MV-4-11 (cell line): ENCODE measurements at places on chromosomes 4 and X.

- DNase-seq: peak; percentile 70
Observed at GRCh38 chr4:48173056-48173991, 39.3 kb upstream of the TXK start.

GRCh38 chrX:110435196-110435595 lies 76.5 kb downstream of the RTL9 start:
- DNase-seq: no peak

GRCh38 chr4:122674371-122674770 lies 53.5 kb upstream of the IL21 start:
- DNase-seq: no peak

DNA sequence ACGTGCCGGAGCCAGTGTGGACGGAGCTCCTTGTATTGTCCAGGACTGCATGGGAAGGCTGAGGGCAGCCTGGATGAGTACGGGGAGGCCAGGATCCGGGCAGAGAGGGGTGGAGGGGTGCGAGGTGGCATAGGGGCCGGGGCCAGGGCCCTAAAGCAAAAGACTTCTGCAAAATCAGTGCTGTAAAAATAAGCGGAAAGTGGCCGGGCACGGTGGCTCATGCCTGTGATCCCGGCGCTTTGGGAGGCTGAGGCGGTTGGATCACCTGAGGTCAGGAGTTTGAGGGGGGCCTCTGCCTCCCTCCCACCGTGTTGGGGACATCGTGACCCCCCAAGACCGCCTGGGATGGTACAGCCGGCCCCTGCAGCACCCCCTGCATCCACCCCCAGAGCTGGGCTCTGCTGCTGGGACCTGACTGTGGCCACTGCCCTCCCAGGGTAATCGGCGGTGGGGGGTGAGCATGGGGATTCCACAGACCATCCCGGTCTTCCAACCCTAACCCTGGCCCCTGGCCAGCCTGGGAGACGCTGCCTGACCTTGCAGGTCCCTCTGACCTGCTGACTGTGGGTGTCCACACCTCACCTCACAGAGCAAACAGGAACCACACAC lies 23.4 kb upstream of the PLCXD1 start:
- DNase-seq: no peak

- peak; percentile 81 for DNase-seq
Observed at GRCh38 chr4:15690020-15690809, 8.6 kb downstream of the FAM200B start.

- no peak for DNase-seq
Observed at GRCh38 chrX:135437867-135438733, 16.4 kb downstream of the SMIM10L2A start.

DNA sequence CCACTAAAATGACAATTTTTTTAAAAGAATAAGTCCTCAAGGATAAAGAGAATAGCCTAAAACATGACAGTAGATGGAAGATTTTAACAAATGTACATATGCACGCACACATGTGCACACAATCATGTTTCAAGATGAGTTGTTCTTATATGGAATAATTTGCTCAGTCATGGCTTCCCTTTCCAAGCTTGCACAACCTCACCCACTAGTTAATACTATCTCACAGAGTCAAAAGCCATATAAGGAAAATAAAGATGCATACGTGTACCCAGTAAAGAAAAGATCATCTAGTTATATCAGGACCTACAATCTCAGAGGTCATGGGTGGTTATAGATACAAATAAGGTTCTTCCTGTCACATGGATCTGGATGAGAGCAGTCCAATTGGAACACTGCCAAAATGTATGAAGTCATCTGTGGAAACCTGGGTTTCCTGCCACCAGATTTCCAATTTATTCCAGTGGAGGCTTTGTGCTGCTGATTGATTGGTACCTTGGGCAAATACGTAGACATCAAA lies 56.1 kb downstream of the FAM13A start:
- DNase-seq: peak; percentile 30

GRCh38 chrX:63920875-63921274 lies 135.9 kb upstream of the ARHGEF9 start:
- DNase-seq: peak; percentile 60

DNA sequence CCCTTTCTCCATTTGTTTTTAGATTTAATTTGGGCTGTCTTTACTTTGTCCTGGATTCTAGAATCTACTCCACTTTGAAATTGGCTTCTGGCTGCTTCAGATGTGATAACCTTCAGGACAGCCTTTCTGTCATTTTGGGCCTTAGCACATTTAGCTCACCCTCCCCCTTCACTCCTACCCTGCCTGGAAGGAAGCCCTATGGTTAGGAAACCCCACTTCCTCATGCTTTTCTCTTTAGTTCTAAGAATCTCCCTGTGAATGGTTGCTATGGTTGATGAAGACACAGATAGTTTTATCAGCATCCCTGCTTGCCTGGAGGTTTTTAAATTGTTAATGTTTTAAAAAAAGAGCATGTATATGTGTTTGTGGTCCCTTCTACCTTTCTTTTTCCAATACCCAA lies 100.7 kb upstream of the PTPN13 start:
- DNase-seq: peak; percentile 71

GRCh38 chr4:94540476-94540875 lies 88.7 kb downstream of the PDLIM5 start:
- no peak for DNase-seq

GRCh38 chr4:168679819-168680218 lies 183.0 kb downstream of the PALLD start:
- DNase-seq: no peak

- no peak for DNase-seq
Observed at GRCh38 chr4:54229631-54230483, 764 bp downstream of the PDGFRA start.

DNA sequence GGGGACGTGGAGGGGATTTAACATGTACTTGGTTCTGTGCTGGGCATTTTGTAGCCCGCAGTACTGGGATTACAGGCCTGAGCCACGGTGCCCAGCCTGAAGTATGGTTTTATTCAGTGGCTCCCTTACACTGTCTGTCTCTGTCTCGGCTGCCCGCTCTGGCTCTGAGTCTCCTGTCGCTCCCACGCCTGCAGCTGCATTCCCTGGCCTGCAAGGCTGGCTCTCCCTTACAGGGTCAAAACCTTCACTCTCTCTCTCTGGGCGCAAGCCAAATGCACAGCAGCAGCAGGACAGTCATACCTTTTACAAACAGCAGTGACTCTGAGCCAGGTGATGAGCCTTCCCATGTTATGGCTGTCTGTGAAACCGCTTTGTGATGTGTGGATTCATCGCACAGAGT lies 72.1 kb downstream of the HTRA3 start:
- DNase-seq: no peak

DNA sequence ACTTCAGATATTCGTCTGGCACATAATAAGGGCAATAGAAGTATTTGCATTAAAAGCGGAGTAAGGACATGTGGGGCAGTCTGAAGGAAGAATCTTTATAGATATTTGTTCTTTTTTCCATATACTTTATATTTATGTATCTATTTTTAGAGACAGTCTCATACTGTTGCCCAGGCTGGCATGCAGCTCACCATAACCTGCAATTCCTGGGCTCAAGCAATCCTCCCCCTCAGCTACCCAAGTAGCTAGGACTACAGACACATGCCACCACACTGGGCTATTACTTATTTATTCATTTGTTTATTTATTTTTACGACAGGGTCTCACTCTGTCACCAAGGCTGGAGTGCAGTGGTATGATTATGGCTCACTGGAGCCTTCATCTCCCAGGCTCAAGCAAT lies 16.7 kb upstream of the MRPL1 start:
- no peak for DNase-seq

GRCh38 chrX:40245488-40246071 lies 147.8 kb upstream of the BCOR start:
- DNase-seq: peak; percentile 2

DNA sequence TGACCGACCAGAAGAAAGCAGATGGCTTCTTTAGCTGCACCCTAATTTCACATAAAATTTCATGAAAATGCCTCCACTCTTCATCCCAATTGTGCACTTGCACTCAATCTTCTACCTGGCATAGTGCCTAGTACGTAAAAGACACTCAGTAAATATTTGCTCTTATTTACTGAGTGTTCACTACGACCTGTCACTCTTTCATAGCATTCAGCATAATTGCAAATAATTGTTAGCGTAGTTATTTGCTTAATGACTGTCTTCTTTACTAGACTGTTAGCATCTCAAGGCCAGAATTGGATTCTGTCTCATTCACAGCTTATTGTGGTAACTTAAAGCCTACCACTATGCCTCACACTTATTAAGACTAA lies 130.2 kb downstream of the ENOX2 start:
- DNase-seq: no peak

DNA sequence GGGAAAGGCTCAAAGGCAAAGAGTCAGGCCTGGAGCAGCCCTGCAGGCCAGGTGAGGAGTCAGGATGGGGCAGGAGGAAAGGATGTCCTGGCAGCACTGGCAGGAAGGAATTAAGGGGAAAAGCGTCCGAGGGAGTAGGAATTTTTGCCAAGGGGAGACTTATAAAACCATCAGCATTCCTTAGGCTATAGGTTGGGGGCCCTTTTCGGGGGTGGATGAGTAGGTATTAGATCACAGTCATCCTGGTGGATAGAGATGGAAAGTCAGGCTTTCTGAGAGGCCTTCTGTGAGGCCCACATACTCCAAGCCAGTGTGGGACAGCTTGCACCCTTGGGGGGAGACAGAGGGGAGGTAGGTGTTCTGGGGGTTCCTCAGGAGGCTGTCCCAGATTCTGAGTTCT lies 12.3 kb downstream of the STARD8 start:
- DNase-seq: no peak
